Prostate gland (tissue), 2 donors: ENCODE measurements at places on chromosomes 6 and 20. TPM values are rescaled to one million over a fixed set of nuclear protein-coding genes. Genes with fewer than 3 reads are reported as not detected.
A peak's percentile ranks its signal among the peaks of the same experiment; 100 is the strongest.

ZNF165 gene
- 1.3 TPM for total RNA-seq

AIF1 gene
- 14.6 TPM for total RNA-seq

DNA sequence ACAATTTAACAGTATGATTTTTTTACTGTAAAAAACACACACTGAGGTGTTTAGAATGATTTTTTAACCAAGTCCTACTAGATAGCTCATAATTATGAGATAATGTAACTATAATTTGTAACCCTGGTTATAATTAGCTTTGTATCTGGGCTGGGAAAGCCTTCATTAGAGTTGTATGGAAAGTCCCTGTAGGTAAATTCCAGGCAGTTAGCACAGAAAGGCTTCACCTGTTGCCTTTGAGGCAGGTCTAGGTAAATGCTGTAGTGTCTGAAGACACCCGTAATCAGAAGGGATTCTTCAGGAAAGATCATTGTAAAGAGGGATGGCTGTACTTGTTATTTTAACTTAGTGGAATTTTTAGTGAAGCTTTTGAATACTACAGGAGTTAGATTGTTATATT lies 1.9 kb downstream of the TMEM200A start:
- peaks cover 8% of the 10 kb centered on the region for H3K27me3 ChIP-seq
- no peak overlapping the region for H3K4me3 ChIP-seq
- no peaks in the 10 kb centered on the region for H3K36me3 ChIP-seq
- no peak for DNase-seq
- no peak overlapping the region for H3K27ac ChIP-seq
- H3K4me1 ChIP-seq: no peaks in the 10 kb centered on the region

DNA sequence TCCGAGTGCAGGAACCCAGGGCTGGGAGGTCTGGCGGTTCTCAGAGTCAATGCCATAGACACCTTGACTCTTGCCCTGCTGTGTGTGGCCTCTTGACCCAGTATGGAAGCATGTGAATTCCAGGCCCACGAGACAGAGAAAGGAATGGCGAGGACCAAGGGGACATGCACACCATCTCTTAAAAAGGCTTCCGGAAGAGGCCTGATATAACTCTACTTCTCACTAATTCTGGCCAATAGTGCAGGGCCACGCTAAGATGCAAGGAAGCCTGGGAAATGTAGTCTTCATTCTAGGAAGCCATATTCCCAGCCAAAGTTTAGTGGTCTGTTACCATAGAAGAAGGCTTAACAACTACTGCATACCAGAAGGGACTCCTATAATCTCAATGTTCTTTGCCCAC lies 177.0 kb upstream of the KCNG1 start:
- H3K36me3 ChIP-seq: no peaks in the 10 kb centered on the region
- DNase-seq: no peak
- H3K4me1 ChIP-seq: no peaks in the 10 kb centered on the region
- H3K4me3 ChIP-seq: no peak overlapping the region
- no peaks in the 10 kb centered on the region for H3K27me3 ChIP-seq
- no peak overlapping the region for H3K27ac ChIP-seq

DNA sequence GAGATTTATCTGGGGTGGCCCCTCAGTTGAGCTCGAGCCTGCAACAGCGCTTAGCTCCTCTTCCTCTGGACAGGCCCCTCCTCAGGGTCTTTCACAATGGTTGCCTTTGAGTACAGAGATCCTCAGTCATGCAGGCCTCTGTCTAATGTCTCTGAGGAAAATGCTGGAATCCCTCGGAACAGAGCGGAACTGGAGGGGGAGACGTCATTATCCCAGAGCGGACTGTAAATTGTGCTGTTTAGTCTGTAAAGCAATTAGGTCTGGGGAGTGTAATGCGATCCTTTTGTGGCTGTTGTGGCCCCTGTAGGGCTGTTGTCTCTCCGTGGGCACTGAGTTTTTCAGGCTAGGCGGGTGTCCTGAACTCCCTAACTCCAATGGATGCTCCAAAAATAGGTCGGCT lies 15.0 kb upstream of the DAAM2 start:
- no peaks in the 10 kb centered on the region for H3K36me3 ChIP-seq
- H3K27me3 ChIP-seq: no peaks in the 10 kb centered on the region
- no peak for DNase-seq

DNA sequence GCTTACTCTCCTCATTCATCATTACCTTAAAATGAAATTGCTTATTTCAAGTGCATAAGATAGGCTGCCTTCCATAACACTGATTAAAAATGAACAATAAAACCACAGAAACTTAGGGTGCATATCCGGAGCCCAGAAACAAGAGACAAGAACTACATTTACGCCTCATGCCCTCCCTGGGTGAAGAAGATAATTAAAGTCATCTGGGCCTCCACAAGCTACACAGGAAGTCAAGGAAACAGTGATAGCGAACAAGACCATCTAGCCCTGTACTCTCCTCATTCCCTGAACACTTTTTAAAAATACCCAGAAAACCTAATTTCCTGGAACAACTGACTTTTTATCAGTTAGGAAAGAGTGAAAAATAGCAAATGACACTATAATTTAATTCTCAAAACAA lies 6.3 kb downstream of the SOD2 start:
- H3K4me3 ChIP-seq: no peak overlapping the region
- H3K27me3 ChIP-seq: no peaks in the 10 kb centered on the region
- no peaks in the 10 kb centered on the region for H3K4me1 ChIP-seq
- DNase-seq: no peak

- no peaks in the 10 kb centered on the region for H3K27me3 ChIP-seq
- peak; percentile 74 for DNase-seq
- peak within 1 kb of the TSS; percentile 79 for H3K27ac ChIP-seq
- peak within 1 kb of the TSS; percentile 91 for H3K4me3 ChIP-seq
- H3K4me1 ChIP-seq: peaks cover 4% of the 10 kb centered on the region
Measured at GRCh38 chr6:42978839-42979522, at the start of gene PEX6. PEX6 (minus strand) TSS chr6:42979181; CDS start chr6:42979150, 31 bp downstream.

DNA sequence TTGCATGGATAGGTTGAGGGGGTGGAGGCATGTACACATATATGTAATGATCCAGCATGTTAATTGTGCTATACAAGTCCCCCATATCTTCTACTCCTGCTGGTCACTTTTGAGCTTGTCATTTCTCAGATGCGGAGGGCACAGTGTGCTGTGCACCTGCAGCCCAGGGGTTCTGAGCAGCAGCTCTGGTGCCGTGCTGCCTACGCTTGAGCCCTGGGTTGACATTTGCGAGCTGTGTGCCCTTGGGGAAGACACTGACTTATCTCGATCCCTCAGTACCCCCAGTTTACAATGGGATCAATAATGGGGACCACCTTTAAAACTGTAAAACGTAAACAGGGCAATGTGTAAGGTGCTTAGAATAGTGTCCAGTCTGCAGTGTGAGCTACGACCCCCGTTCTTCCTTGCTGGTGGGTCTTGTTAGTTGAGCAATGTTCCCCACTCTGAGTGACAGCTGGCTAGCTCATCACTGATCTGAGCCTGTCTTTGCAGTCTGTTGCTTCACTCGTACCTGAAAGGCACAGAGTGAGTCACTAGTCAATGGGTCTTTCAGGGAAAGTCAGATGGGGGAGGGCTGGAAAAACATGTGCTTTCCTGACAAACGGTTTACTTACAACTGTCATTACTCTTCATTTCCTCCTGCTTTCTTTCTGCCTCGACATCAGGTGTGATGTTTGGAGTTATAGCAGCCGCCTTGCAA lies 91.7 kb downstream of the SLC2A10 start:
- no peak for DNase-seq
- no peak overlapping the region for H3K27ac ChIP-seq
- no peaks in the 10 kb centered on the region for H3K36me3 ChIP-seq
- no peaks in the 10 kb centered on the region for H3K27me3 ChIP-seq

KIF25 gene
- total RNA-seq: 0.82 TPM

KCNB1 gene
- 2.8 TPM for total RNA-seq

GRCh38 chr6:2514965-2515543 lies 235.7 kb downstream of the MYLK4 start:
- DNase-seq: no peak
- H3K27me3 ChIP-seq: no peaks in the 10 kb centered on the region
- no peak overlapping the region for H3K4me3 ChIP-seq
- no peak overlapping the region for H3K27ac ChIP-seq
- no peaks in the 10 kb centered on the region for H3K36me3 ChIP-seq
- no peaks in the 10 kb centered on the region for H3K4me1 ChIP-seq

DNA sequence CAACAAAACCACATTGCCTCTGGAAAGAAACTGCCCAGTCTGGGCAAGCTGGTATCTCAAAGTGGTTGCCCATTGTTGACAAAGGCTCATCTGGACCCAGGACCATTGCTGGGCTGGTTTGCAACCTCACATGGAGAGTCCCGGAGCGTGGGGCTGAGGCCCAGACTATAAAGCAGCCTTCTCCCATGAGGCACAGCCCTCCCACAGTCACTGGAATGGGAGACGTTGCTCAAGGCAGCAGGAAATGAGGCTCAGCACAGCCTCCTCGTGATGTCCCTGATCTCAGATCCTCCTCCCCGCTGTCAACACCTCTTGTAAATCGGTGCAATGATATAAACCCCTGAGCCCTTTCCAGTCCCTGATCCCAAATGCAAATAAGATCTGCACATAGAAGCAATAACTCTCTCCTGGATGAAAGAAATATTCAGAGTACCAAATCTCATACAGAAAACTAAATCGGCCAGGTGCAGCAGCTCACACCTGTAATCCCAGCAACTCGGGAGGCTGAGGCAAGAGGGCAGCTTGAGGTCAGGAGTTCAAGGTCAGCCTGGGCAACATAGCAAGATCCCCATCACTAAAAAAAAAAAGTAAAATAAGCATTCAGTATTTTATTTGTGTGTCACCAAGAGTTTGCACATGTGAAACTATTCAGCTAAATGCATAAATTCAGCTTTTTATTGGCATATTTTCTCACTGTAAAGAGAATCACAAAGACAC lies 103.0 kb upstream of the RREB1 start:
- H3K36me3 ChIP-seq: no peaks in the 10 kb centered on the region
- H3K4me3 ChIP-seq: no peak overlapping the region
- H3K4me1 ChIP-seq: no peaks in the 10 kb centered on the region
- no peaks in the 10 kb centered on the region for H3K27me3 ChIP-seq
- no peak for DNase-seq

BHLHE23 gene
- not detected for total RNA-seq

TRIM10 gene
- not detected for total RNA-seq

EPPIN gene
- total RNA-seq: not detected

FAM83B gene
- 14.3 TPM for total RNA-seq

MYLK2 gene
- 0.27 TPM for total RNA-seq

- no peaks in the 10 kb centered on the region for H3K27me3 ChIP-seq
- H3K4me3 ChIP-seq: no peak overlapping the region
- no peak for DNase-seq
Measured at GRCh38 chr6:90263633-90264032, 33.0 kb downstream of the BACH2 start.

ENPP4 gene
- total RNA-seq: 17.5 TPM

DNA sequence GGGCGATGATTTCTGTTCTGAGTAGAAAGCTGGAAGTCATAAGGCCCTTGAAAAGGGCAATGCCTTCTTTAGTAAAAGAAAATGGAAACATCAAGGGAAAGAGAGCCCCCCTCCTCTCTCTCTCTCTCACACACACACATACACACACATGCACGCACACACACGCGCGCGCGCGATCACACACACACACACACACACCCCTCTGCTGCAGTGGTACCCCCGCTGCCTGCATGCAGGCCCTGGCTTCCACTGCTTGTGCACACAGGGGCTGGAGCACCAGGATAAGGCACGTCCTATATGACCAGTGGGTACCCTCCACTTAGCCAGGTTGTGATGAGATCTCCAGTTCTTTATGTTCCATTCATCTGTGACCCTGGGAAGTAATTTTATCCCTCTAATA lies 300.9 kb downstream of the SLC35F1 start:
- no peaks in the 10 kb centered on the region for H3K4me1 ChIP-seq
- no peak for DNase-seq
- H3K27ac ChIP-seq: no peak overlapping the region
- H3K4me3 ChIP-seq: no peak overlapping the region
- H3K27me3 ChIP-seq: no peaks in the 10 kb centered on the region
- no peaks in the 10 kb centered on the region for H3K36me3 ChIP-seq

DNA sequence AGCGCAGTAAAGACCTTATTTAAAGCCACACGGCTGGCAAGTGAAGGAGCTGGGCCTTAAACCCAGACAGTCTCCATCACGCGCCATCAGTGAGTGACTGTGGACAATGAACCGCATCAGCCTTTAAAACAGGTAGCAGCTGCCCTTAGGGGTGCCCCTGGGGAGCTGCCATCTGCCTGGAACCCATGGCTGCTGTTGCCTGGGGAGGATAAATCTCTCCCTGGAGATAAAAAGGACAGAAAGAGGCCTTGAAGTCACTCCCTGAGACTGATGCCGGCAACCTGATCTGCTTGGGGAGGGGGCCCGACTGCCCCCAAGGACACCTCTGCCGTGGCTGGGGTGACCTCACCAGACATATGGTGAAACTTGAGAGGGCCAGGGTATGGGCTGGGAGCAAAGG lies 73.5 kb downstream of the PREX1 start:
- no peaks in the 10 kb centered on the region for H3K36me3 ChIP-seq
- H3K27me3 ChIP-seq: no peaks in the 10 kb centered on the region
- DNase-seq: no peak
- no peak overlapping the region for H3K27ac ChIP-seq
- H3K4me3 ChIP-seq: no peak overlapping the region

MLN gene
- not detected for total RNA-seq

GRCh38 chr6:163438940-163439335 lies 24.4 kb downstream of the QKI start:
- no peaks in the 10 kb centered on the region for H3K4me1 ChIP-seq
- no peaks in the 10 kb centered on the region for H3K36me3 ChIP-seq
- no peak overlapping the region for H3K4me3 ChIP-seq
- H3K27me3 ChIP-seq: no peaks in the 10 kb centered on the region

DNA sequence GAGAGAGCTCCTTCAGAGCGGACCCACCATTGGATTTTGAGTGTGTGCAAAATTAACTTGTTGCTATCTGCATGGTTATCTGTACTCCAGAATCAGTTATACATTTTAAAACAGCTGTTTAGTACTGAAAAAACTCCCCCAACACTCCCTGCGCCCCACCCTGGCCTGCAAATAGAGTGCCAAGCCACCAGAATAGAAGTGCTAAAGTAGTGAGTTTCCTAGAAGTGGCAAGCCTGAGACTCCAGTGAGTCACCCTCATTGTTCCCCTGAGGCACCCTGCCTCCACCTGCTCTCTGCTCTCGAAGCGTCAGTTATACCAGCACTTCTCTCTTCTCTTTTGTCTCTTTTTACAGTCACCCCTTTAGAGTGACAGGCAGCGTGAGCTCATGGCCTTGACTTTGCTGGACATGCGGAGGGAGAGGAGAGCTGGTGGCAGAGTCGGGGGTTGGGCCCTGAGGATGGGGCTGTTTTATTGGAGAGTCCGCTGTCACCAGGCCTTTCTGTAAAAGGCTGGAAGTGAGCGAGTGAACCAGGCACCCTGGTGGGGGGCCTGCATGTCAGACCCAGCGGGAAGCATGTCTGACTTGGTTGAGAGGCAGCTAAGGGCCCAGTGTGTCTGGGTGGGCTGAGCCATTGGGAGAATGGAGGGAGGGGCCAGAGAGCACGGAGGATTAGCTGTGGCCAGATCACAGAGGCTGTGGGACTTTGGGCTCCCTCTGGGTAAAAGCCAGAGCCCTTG lies 10.4 kb downstream of the IGF2R start:
- no peaks in the 10 kb centered on the region for H3K27me3 ChIP-seq
- no peak for DNase-seq
- H3K27ac ChIP-seq: no peak overlapping the region
